ENCODE measurements at places on chromosomes 1 and 21.

DNA sequence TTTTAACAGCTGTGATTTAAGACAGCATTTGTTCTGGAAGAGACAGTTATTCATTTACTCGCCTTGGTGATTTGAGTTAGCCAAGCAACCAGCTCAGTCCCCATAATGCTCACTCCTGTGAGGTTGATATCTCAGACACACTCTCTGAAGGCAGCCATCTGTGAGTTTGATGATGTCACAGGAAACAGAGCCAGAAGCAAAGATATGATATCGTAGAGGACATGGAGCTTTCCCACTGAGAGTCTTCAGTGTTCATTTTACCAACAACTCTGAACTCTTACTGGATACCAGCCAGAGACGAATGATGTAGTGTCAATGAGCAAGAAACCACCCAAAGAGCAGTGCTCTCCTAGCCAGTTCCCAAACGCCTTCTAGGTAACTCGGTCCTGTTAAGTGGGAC is 219.4 kb downstream of the SLC35F3 start:
- DNase-seq = no peak

- no peak for DNase-seq
These were observed 14.3 kb upstream of the CD34 start for GRCh38 chr1:207925210-207925609.

- no peak for DNase-seq
These were observed 397.7 kb downstream of the HLX start for GRCh38 chr1:221276896-221277409.

- no peak for DNase-seq
These were observed 31.0 kb upstream of the SOX13 start for GRCh38 chr1:204041803-204042505.

DNA sequence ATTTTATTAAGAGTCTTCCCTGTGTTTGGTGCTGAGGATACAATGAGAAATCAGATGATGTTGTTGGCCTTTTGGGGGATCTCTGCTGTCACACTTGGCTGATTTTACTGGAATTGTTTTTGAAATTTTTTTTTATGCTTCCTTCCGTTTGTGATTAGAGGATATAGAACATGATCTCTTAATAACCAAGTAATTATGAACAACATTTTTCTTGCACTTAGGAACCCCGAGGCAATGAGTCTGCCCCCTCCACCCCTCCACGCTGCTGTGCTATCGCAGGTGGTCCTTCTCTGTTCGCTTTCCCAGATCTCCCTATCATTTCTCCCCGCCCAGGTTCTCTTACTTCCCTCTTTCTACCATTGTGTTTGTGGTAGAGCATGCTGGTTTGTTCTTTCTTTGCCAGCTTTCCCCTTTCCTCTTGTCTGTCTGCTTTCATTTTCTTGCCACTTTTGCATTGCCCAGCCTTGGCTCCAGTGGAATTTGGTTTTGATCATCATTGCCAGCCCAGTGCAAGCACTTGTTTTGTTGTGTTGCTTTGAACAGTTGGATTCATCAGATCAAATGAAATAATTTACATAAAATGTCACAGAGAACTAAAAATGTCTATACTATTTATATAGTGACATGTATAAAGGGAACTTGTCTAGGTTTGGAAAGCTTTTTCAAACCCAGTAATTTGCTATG is 73.1 kb upstream of the SCCPDH start:
- no peak for DNase-seq

- no peak for DNase-seq
These were observed 579 bp downstream of the PTCH2 start for GRCh38 chr1:44842486-44842861.

- DNase-seq = no peak
These were observed 2.6 kb downstream of the LRRC7 start for GRCh38 chr1:69570356-69570755.

DNA sequence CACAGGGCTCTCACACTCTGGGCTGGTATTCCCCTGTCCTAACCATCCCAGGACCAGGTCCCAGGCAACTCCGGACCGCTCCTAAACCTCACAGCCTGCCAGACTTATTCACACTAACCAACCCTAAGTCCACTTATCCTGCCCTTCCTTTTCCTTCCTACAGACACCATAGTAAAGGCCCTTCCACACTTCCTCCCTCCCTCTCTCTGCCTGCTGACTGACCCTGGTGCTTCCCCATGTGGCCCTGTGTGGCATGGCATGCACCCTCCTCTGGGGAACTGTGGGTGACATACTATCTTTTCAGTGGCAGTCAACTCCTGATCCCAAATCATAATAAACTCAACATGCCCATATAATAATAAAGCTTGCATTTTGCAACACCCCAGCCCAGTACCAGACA is 155.1 kb upstream of the DNAH14 start:
- no peak for DNase-seq

- DNase-seq = no peak
These were observed 16.6 kb downstream of the SMIM12 start for GRCh38 chr1:34842952-34843371.

DNA sequence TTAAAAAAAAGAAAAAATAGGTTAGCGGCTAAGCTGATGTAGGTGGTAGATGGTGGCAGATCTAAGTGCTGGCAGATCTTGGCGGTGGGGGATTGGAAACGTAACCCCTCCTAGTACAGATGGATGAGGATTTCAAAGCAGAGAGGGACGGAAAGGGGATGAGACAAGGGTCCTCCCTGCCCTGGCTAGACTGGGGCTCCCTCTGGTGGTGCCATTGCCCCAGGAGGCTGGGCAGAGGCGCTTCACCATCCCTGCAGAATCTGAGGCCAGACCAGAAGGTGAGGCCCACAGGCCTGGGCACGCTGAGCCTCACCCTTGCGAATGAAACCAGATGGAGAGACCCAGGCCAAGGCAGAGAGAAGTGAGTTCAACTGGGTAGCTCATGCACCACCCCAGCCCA is 7.0 kb upstream of the PLEKHA6 start:
- no peak for DNase-seq

- DNase-seq = no peak
These were observed 61.8 kb upstream of the IFNLR1 start for GRCh38 chr1:24248859-24249258.

GRCh38 chr1:7510389-7510931 is 260.6 kb upstream of the VAMP3 start:
- no peak for DNase-seq

DNA sequence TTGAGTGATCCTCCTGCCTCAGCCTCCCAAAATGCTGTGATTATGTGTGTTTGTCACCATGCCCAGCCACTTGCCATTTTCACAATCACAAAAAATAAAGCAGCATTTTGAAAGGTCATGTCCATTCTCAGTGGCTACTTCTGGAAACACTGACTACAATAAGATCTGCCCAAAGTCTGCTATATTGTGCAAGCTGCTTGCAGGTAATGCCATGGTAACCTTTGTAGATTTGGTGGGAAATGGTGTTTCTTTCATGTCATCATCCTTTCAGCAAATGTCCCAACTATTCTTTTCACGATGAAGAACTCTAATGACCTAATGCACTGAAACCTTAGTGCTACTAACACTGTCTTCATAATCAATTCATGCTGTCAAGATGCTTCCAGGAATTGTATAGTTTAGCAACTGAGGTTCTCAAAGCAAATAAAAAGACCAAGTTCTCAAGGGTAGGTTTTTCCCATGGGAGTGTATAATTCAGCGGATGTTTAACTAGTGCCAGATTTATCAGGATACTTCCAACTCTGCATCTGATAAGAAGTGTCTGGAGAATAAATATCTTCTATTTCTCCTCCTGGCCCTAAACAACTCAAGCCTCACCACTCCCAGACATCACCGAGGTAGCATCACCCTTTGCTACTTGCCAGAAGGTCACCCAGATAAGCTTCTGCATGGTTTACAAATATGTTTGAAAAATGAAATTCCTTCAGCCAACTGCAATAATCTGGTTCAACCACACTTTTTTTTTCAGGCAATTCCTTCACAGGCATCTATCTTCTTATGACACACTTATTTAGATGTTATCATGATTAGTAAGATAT is 132.0 kb upstream of the ZC3H11B start:
- DNase-seq = no peak

DNA sequence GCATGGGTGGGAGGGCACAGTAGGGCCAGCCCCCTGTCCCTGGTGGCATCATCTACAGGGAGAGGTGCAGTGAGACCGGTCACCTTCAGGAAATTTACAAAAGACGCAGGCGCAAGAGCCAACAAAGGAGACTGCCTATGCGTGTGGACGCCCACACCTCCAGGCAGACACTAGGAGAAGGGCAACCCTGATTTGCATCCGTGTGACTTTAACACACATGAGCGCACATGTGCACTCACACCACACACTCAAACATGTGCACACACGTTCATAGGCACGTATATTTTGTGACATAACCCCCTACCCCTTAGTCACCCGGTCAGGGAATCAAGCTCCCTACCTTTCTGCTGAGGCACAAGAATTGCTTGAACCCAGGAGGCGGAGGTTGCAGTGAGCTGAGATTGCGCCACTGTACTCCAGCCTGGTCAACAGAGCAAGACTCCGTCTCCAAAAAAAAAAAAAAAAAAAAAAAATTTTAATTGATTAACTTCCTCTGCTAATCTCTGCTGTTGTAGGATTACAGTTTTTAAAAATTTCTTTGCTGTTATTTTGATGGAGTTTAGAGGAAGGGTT is 84.7 kb upstream of the SLC25A33 start:
- DNase-seq = no peak

DNA sequence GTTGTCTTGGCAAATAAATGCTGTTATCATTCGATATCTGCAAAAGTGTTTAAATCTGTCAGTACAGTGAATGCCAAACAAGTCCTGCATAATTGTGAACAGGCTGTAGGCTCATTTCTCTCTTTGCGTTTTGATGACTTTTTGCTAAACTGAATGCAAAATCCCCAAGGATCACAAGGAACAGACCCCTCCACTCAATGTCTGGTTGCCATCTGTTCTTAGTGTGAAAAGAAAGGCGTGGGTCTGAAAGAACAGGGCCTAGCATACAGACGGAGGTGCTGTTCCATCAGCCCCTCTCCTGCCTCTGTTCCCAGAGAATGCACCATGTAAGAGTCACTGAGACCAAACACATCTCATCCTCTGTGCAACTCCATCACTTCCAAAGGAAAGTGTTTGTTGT is 40.4 kb downstream of the EIF2B3 start:
- DNase-seq = no peak

DNA sequence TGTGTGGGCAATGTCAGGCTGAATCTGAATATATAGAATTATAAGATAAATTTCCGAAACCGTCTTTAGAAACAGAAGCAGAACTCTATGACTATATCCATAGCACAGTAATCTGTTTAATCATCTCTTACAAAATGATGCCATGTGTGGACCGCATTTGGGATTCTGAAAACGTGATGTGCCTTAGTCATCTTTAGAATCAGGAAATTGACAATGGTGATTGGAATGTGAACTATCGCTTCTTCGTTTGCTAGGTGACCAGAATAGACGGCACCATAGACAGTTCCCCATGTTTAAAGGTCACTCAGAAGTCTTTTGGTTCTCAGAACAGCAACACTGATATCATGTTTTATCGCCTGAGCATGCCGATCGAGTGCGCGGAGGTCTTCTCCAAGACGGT is 300.3 kb downstream of the ZP4 start:
- DNase-seq = no peak

- DNase-seq = no peak
These were observed 22.1 kb downstream of the AK2 start for GRCh38 chr1:33014464-33015163.

GRCh38 chr1:221316491-221317056 is 425.3 kb downstream of the DUSP10 start:
- no peak for DNase-seq

GRCh38 chr1:179702946-179703539 is 40.0 kb upstream of the FAM163A start:
- DNase-seq = no peak

DNA sequence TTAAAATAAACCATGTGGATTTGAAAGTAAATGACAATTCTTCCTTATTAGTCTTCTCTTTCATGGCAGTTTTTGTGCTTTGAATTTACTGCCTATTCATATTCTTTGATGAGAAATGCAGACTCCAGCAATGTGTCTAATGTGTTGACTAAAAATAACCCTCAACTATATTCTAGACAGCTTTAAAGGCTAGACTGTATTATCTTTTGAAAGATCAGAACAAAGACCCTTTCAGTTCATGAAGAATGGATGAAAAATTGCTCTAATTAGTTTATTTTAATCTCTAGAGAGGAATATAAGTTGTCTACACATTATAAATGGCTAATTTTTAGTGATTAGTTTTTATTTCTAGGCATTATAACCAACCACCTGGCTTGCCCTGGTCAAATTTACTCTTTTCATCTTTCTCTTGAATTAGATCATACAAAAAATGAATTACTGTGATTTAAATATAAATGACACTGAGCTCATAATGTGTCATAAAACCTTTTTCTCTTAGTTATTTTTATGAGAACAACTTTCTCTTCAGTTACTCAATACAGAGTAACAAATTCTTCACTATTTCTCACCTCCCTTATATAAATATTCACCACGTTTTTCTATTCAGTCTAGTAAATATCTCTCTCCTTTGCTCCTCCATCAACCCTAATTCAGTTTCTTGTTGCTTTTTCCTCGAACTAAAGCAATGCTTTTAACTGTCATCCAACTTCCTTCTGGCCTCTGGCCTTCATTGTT is 428.5 kb upstream of the TMPRSS15 start:
- DNase-seq = no peak

DNA sequence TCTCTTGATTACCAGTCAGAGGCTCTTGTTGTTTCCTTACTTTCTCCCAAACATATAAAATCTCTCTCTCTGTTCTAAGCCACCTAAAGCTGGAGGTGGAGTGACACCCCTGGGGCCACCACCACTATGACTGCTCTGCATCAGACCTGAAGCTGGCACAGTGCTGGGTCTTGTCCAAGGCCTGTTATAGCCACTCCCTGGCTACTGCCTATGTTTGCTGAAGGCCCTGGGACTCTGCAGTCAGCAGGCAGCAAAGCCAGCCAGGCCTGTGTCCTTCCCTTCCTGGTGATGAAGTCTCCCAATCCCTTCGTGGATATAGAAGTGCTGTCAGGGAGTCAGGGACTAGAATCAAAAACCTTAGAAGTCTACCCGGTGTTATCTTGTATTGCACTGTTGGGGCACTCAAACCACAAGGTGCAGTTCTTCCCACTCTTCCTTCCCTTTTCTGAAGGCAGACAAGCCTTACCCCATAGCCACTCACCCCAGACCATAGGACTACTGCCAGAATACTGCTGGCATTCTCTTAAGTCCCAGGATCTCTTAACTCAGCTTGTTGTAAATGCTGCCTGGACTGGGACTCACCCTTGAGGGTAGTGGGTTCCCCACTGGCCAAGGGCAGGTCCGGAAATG is 103.1 kb downstream of the RPS6KC1 start:
- no peak for DNase-seq

DNA sequence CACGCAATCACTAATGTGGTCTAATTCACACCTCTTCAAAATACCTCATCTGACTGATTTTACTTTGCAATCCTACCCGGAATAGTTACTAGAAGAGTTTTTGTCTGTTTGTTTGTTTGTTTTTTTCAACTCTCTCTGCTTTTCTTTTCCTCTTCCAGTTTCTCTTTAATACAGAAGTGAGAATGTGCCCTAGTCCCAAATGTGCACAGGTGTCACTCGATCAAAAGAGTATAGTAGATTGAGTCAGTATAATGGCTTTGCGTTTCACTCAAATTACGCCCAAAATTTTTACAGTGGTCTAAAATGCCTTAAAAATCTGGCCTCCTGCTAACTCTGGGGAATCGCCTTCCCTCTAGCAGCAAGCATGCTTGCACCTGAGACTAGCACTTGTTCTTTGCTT is 1536.8 kb downstream of the KCNT2 start:
- DNase-seq = no peak

All from GOT3 (cell line).